Testis (tissue), 5 donors: ENCODE measurements at places on chromosomes 12 and 14. TPM values are rescaled to one million over a fixed set of nuclear protein-coding genes. Genes with fewer than 3 reads are reported as not detected.

The STON2 gene
- total RNA-seq = 38.5 TPM

The SLC2A14 gene
- total RNA-seq = 51.5 TPM

The CEP128 gene
- 30.9 TPM for total RNA-seq

The LRRC43 gene
- 10.8 TPM for total RNA-seq

GRCh38 chr12:29980304-29980703 lies 196.6 kb upstream of the TMTC1 start:
- no peaks in the 10 kb centered on the region for H3K4me1 ChIP-seq
- DNase-seq = no peak
- no peaks in the 10 kb centered on the region for H3K36me3 ChIP-seq
- H3K27ac ChIP-seq = no peak overlapping the region
- no peaks in the 10 kb centered on the region for H3K27me3 ChIP-seq

GRCh38 chr14:38721822-38722431 lies 381.1 kb downstream of the SEC23A start:
- H3K27ac ChIP-seq = no peak overlapping the region
- H3K4me3 ChIP-seq = no peak overlapping the region
- no peaks in the 10 kb centered on the region for H3K27me3 ChIP-seq

DNA sequence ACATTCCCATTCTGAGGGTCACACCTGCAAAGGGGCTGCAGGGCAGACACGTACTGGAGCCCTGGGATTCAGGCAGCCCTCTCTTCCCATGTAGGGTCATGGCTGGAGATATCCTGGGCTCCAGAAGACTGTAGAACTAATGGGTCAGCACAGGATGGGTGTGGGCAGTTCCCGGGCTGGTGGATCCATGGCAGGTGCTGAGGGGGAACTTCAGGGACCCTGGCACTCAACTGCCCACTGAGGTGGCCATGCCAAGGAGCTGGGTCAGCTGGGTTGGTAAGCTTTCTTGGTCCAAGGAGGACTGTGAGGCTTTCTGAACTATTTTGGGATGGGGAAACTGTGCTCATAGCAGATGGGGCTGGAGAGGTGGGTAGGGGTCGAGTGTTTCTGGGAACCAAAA lies 183.4 kb upstream of the RTL1 start:
- no peak overlapping the region for H3K4me3 ChIP-seq
- no peak for DNase-seq
- no peaks in the 10 kb centered on the region for H3K4me1 ChIP-seq
- H3K27ac ChIP-seq = no peak overlapping the region
- H3K36me3 ChIP-seq = no peaks in the 10 kb centered on the region

DNA sequence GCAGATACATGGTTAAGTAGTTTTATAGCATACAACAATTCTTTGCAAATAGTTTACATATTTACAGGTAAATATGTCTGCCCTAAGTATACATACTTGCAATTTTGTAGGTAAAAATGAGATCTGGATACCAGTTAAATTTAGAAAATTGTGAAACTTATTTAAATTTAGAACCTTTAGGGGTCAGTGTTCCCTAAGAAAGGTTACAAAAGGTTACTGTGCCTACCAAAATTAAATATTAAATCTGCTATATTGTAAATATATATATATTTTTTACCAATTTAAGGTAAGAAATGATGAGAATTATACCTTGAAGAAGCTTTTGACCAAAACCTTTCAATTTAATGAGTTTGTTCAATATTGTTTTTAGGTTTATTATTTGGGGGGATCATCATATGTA lies 54.0 kb downstream of the MIPOL1 start:
- H3K4me1 ChIP-seq = no peaks in the 10 kb centered on the region
- DNase-seq = no peak
- no peaks in the 10 kb centered on the region for H3K36me3 ChIP-seq
- H3K4me3 ChIP-seq = no peak overlapping the region
- no peaks in the 10 kb centered on the region for H3K27me3 ChIP-seq
- H3K27ac ChIP-seq = no peak overlapping the region
